ENCODE measurements at places on chromosomes 6 and 20.

- DNase-seq, result no peak
Observed at GRCh38 chr6:168119539-168119938, 40.5 kb upstream of the FRMD1 start.

- DNase-seq, result no peak
Observed at GRCh38 chr6:130050230-130050629, 31.8 kb downstream of the L3MBTL3 start.

DNA sequence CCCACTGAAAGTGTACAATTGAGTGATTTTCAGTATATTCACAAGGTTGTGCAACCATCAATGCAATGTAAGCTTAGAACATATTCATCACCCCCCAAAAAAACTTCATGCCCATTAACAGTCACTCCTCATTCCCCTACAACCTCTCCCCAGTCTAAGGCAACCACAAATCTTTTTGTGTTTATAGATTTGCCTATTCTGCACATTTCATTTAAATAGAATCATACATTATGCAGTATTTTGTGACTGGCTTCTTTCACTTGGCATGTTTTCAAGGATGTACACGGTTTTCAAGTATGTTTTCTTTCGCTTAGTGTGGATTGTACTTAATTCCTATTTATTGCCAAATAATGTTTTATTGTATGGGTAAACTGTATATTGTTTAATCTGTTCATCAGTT lies 329.3 kb upstream of the RNF24 start:
- DNase-seq, result no peak

- DNase-seq, result no peak
Observed at GRCh38 chr6:5567352-5567751, 306.0 kb downstream of the FARS2 start.

- no peak for DNase-seq
Observed at GRCh38 chr6:63440057-63440456, 120.3 kb upstream of the LGSN start.

DNA sequence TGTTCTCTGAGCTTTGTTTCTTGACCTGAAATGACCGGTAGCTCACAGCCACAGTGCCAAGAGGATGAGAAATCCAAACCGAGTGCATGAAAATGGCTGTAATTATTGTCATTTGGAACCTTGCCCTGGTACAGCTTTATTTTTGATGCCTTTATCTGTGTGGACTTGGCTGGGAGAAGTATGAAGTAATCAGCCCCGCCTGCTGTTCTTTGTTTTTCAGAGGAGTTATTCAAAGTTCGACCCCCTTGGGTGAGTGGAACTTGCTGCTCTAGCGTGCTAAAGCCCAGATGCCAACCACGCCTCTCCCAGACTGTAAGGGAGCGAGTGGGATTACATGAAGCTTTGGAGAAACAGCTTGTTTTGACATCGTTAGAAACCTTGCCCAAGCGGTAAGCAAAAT lies 48.3 kb downstream of the ECT2L start:
- DNase-seq, result no peak

GRCh38 chr20:13261460-13262301 lies 40.6 kb downstream of the ISM1 start:
- peak; percentile 16 for DNase-seq

DNA sequence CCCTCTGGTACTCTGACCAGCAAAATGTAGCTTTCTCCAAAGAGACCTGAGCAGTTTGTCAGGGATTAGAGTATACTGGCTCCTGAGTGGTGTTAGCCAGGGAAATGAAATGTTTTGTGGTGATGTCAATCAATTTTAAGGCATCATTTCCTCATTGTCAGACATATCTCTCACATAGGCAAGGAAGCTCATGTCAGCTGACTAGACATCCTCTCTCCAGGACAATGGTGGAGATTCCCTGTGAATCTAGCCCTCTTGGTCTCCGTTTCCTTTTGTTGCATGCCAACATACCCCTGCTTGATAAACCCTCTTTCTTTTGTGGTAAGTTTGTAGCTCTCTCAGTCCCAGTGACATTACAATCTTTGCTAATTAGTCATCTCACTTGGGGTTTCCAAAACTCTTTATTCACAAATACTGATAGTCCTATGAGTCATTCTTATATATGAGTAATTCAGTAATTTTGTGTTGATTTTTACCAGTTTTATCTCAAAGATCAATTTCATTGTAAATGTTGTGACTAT lies 135.6 kb upstream of the PTPRK start:
- DNase-seq, result no peak

GRCh38 chr6:69391106-69391505 lies 405.7 kb downstream of the LMBRD1 start:
- DNase-seq, result no peak

GRCh38 chr6:80720824-80721223 lies 614.4 kb downstream of the BCKDHB start:
- DNase-seq, result no peak

DNA sequence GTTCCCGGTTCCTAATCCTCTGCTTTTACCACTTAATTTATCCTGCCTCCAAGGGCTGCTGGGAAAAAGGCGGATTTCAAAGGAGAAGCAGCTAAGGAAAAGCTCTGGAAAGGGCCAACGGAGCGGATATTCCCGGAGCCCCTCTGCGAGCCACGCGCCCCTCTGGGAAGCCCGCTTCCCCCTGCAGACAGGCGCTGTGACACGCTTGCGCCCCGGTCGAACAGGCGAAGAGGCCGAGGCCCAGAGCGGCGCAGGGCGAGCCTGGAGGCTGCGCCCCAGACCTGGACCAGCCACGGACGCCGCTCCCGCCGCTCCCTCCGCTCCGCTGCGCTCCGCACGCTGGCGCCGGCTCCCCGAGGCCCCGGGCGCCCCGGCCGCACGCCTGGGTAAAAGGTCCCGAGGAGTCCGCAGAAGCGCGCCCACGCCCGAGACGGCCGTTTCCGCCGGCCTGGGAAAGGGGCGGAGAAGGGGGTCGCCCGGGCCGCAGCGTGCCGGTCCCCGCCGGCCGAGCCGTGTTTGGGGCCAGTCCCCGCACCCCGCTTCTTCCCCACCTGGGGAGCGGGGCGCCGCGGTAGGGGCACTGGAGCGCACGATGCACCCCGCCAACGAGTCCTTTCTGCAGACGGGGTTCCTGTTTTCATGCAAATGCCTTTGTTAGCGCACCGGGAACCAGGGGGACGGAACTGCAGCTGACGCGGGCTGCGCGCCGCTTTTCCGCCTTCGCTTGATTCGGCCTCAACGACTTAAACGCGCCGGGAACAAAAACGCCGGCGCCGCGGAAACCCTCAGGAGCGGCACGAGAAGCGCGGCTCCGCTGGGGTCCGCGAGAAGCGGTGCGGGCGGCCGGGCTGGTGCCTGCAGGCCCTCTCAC lies 91.9 kb upstream of the SIRPA start:
- DNase-seq, result peak; percentile 56

- peak; percentile 21 for DNase-seq
Observed at GRCh38 chr20:47620808-47621805, 119.4 kb downstream of the NCOA3 start.

DNA sequence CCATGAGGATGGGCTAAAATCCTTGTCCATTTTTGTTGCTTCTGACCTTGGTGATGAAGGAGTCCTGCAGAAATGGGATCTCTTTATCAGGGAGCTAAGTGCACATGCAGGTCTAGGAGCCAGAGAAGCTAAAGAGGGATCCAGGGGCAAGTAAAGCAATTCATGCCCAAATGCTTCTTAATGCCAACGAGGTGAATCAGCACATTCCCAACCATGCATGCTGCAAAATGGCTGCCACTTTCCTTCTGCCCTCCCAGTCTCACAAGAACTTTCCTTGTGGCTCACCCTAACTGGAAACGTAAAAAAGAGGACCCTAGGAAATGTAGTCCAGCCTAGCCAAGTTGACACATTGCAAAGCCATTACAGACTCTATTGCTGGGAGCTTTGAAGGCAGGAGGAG lies 298.4 kb downstream of the MAFB start:
- DNase-seq, result no peak

- no peak for DNase-seq
Observed at GRCh38 chr20:2162125-2162822, 60.6 kb downstream of the STK35 start.

- no peak for DNase-seq
Observed at GRCh38 chr6:141752677-141753076, 380.0 kb upstream of the GJE1 start.

DNA sequence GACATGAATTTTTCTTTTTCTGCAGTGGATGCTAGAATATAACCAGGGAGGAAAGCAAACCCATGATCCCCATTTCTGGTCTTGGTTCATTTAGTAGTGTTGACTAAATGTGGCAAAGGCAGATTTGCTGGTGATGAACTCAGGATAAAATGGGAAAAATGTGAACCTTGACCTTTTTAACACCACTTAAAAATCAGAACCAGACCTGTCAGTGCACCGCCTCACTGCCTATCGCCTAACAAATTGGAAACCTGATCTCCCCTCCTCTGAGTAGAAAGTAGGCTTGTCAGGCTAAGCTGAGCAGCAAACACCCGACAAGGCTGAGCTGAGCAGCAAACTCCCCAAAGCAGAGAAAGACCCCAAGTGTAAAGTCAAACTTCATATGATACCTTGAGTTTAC lies 254.8 kb downstream of the FOXC1 start:
- DNase-seq, result no peak

- no peak for DNase-seq
Observed at GRCh38 chr6:114523508-114523907, 180.7 kb upstream of the HS3ST5 start.

GRCh38 chr6:32087574-32088486 lies 21.3 kb downstream of the TNXB start:
- DNase-seq, result peak; percentile 55

DNA sequence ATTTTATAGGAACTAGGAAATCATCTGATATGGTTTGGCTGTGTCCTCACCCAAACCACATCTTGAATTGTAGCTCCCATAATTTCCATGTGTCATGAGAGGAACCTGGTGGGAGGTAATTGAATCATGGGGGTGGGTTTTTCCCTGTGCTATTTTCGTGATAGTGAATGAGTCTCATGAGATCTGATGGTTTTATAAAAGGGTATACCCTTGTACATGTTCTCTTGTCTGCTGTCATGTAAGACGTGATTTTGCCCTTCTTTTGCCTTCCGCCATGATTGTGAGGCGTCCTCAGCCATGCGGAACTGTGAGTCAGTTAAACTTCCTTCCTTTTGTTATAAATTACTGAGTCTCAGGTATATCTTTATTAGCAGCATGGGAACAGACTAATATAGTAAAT lies 27.9 kb downstream of the EPM2A start:
- no peak for DNase-seq

DNA sequence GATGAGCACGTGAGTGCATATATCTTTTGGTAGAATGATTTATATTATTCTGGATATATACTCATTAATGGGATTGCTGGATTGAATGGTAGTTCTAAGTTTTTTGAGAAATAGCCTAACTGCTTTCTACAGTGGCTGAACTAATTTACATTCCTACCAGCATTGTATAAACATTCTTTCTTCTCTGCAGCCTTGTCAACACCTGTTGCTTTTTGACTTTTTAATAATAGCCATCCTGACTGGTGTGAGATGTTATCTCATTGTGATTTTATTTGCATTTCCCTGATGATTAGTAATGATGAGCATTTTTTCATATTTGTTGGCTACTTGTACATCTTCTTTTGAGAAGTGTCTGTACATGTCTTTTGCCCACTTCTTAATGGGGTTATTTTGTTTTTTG lies 116.3 kb downstream of the ADTRP start:
- no peak for DNase-seq

DNA sequence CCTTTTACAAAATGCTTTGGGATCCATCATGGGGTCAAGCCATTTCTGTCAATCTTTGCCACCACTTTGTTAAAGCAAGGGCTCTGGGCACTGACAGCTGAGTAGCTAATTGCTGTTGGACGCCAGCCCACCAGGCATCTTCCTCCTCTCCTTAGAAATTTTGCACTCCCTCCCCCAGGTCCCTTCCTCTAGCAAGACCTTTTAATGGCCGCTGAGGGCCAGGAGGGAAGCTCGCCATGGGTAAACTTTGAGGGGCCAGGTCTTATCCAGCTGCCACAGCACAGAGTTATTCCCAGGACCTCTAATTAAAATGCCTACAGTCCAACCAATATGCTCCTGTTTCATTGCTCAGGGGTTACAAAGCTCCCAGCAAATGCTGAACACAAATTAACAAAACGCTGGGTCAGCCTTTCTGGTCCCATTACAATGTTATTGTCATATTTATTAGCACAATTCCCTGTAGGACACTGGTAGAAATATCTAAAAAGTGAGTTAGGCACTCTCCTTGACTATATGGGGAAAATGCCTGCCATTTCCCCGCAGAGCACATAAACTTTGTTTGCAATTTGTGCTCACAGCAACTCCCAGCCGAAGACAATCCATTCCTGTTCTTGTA lies 16.8 kb downstream of the SCML4 start:
- no peak for DNase-seq

DNA sequence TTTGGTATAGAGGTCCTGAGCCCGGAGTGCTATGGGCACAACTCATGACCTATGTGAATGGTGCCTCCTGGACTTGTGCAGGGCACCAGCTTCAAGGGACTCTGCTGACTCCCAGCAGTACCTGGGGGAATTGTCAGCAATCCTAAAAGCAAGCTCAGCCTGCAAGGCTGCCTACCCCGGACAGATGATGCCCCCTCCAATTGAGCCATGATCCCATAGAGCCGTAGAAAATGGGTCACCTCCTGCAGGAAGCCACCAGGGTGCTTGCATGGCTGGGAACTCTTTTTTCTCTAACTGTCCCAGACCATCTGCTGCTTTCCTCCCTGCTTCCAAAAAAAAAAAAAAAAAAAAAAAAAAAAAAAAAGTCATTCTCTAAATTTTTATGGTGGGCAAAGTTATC lies 12.9 kb upstream of the PRND start:
- no peak for DNase-seq

GRCh38 chr6:102749210-102749971 lies 1355.9 kb downstream of the GRIK2 start:
- DNase-seq, result no peak

GRCh38 chr20:51934301-51935002 lies 132.1 kb upstream of the SALL4 start:
- DNase-seq, result no peak

DNA sequence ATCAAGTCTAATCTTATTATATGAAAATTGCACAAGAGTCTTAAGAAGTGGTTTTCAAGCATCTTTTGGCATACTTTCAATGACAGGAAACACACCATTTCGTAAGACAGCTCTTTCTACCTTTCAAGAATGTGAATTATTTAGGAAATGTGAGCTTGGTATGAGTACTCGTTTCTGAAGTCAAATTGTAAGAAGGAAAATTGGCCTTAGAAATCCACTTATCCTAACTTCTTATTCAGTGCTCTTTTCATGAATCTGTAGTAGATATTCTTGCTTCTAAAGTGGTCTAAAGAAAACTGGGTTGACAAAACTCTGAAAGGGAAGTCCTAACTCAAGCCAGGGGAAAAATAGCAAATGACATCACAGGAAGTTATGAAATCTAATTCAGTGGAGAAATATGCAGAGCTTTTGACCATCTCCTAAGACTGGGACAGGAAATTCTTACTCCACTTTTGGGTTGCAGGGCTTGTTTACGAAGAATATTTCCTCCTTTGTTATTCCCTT lies 38.5 kb upstream of the OGFRL1 start:
- DNase-seq, result no peak

Measured in right renal pelvis (tissue), 4 donors.